Activated naive CD8-positive, alpha-beta T cell treated with anti-CD3 and anti-CD28 coated beads for 36 hours (primary cell): ENCODE measurements at places on chromosomes 5 and 9. TPM values are rescaled to one million over a fixed set of nuclear protein-coding genes. Genes with fewer than 3 reads are reported as not detected.

- H3K27me3 ChIP-seq: no peaks in the 10 kb centered on the region
- peaks cover 30% of the 10 kb centered on the region for H3K4me1 ChIP-seq
- DNase-seq: no peak
Measured at GRCh38 chr9:111456529-111456928, 27.7 kb downstream of the ECPAS start.

GRCh38 chr5:161096581-161096980 lies 244.6 kb upstream of the ATP10B start:
- no peaks in the 10 kb centered on the region for H3K4me1 ChIP-seq
- DNase-seq: no peak
- H3K27me3 ChIP-seq: no peaks in the 10 kb centered on the region
- H3K4me3 ChIP-seq: no peak overlapping the region

DNA sequence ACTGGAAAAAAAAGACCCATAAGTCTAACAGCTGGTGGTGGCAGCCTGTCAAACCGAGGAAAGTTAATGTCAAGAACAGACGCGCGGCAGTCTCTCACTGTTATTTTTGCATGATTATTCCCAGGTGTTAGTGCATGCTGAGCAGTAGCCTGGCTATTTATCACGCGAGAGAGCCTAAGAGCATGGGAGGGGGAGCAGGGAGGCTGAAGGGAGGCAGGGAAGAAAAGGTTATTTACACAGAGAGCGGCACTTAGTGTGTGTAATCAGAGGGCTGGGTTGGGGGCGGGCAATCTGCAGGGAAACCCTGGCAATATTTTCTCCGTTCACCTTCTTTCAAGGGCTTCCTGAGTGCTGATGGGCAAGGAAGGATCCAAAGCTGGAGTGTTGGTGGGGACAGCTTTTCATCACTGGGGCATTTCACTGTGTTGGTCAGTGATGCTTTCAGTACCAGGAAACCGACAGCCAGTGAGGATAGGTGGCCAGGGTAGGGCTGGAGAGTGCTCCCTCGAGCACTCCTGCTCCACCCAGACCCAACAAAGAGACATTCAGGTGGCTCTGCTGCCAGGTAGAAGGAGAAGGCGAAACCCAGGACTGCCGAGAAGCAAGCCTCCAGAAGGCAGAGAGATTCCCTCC lies 39.6 kb downstream of the ZNF608 start:
- H3K27me3 ChIP-seq: peaks cover 23% of the 10 kb centered on the region
- no peaks in the 10 kb centered on the region for H3K4me1 ChIP-seq
- no peak overlapping the region for H3K27ac ChIP-seq
- DNase-seq: no peak
- H3K4me3 ChIP-seq: no peak overlapping the region
- no peaks in the 10 kb centered on the region for H3K36me3 ChIP-seq

GRCh38 chr5:107370396-107370968 lies 300.3 kb downstream of the EFNA5 start:
- no peak for DNase-seq
- H3K4me1 ChIP-seq: no peaks in the 10 kb centered on the region
- H3K36me3 ChIP-seq: no peaks in the 10 kb centered on the region
- H3K4me3 ChIP-seq: no peak overlapping the region
- peaks cover 8% of the 10 kb centered on the region for H3K27me3 ChIP-seq

Gene PAX5
- total RNA-seq: 2.2 TPM

Gene SLIT3
- 0.43 TPM for total RNA-seq

Gene TAF11L10
- total RNA-seq: not detected

Gene PCSK1
- not detected for total RNA-seq
